ENCODE measurements at places on chromosomes 3 and 15. TPM values are rescaled to one million over a fixed set of nuclear protein-coding genes. Genes with fewer than 3 reads are reported as not detected.

WDR76 gene
- 17.7 TPM for total RNA-seq

EFHB gene
- under 0.01 TPM for total RNA-seq

GOLGA8J gene
- total RNA-seq = not detected

RAD54L2 gene
- total RNA-seq = 26.3 TPM

SLC27A2 gene
- total RNA-seq = under 0.01 TPM

LDHAL6B gene
- total RNA-seq = not detected

CHRM5 gene
- total RNA-seq = under 0.01 TPM

INSYN1 gene
- total RNA-seq = under 0.01 TPM

GOLIM4 gene
- total RNA-seq = 49.2 TPM

THAP10 gene
- 2.6 TPM for total RNA-seq

GOLGA8B gene
- total RNA-seq = 33.7 TPM

FBXO40 gene
- total RNA-seq = not detected

GPR149 gene
- total RNA-seq = not detected

ACSBG1 gene
- total RNA-seq = not detected

KIF23 gene
- total RNA-seq = 60.5 TPM

C3orf22 gene
- not detected for total RNA-seq

GOLGA6L6 gene
- not detected for total RNA-seq

SYNM gene
- 8.4 TPM for total RNA-seq

TUSC7 gene
- total RNA-seq = not detected

NRG4 gene
- total RNA-seq = under 0.01 TPM

Data from fibroblast of villous mesenchyme (primary cell).